CD4-positive, alpha-beta T cell treated with Interleukin-15 for 1 hour (primary cell): ENCODE measurements at places on chromosomes 7 and 10.

GRCh38 chr7:138575897-138576428, 115.9 kb downstream of the TRIM24 start:
- no peak for DNase-seq

- DNase-seq: no peak
Observed at GRCh38 chr10:84540022-84540616, 211.7 kb downstream of the CCSER2 start.

- no peak for DNase-seq
Observed at GRCh38 chr7:44366986-44367385, 41.6 kb upstream of the CAMK2B start.

DNA sequence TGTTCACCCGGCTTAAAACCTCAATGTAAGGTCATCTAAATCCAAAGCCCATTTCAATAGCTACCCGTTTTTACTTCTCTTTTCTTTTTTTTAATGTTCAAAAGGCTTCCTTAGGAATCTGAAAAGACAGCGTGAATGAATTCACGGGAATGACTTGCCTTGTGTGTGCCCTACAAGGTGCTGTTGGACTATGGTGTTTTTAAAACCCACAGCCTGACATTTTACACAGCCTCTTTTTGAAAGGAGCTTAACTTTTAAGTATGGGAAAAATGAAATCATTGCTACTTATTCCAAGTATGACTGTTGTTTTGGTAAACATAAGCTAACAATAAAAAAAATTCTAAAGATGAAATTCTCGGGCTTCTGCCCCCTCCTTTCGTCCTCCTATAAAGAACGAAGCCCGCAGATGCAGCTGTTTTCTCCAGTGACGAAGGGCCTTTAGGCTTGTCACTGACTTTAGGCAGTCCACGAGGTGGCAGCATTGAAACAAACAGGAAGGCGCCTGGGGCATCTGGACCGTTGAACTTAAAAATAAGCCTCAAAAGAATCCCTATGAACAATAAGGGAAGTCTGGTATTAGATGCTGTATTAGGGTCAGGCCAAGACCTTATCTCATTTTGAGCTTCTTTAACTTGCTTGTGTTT, 141.3 kb downstream of the NRP1 start:
- DNase-seq: peak; percentile 63

GRCh38 chr10:16361086-16361485, 75.7 kb upstream of the PTER start:
- DNase-seq: no peak

- DNase-seq: no peak
Observed at GRCh38 chr7:139737221-139738100, 40.3 kb downstream of the HIPK2 start.

DNA sequence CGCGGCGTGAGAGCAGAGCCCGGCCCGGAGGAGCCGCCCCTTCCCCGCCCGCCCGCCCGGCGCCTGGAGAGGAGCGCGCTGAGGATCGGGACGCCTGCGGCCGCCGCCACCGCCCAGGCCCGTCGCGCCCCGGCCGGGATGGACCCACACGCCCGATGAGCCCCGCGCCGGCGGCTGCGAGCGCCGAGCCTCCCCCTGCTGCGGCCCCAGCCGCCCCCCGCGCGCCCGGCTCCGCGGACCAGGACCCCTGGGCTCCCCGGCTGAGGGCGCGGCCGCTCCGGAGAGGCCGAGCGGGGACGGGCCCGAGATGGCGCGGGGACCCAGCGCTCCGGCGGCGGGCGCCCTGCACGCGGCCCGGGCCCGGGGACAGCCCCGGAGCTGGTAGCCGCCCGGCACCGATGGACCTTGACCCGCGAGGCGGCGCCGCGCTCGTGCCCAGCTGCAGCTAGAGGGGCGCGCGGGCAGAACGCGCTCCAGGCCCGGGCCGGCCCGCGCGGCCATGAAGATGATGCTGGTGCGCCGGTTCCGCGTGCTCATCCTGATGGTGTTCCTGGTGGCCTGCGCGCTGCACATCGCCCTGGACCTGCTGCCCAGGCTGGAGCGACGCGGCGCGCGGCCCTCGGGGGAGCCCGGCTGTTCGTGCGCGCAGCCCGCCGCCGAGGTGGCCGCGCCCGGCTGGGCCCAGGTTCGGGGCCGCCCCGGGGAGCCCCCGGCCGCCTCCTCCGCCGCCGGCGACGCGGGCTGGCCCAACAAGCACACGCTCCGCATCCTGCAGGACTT, 520 bp downstream of the FAM20C start:
- no peak for DNase-seq

- DNase-seq: no peak
Observed at GRCh38 chr7:25857376-25858067, 294.5 kb upstream of the NFE2L3 start.

- no peak for DNase-seq
Observed at GRCh38 chr10:11012421-11013295, 5.0 kb upstream of the CELF2 start.

DNA sequence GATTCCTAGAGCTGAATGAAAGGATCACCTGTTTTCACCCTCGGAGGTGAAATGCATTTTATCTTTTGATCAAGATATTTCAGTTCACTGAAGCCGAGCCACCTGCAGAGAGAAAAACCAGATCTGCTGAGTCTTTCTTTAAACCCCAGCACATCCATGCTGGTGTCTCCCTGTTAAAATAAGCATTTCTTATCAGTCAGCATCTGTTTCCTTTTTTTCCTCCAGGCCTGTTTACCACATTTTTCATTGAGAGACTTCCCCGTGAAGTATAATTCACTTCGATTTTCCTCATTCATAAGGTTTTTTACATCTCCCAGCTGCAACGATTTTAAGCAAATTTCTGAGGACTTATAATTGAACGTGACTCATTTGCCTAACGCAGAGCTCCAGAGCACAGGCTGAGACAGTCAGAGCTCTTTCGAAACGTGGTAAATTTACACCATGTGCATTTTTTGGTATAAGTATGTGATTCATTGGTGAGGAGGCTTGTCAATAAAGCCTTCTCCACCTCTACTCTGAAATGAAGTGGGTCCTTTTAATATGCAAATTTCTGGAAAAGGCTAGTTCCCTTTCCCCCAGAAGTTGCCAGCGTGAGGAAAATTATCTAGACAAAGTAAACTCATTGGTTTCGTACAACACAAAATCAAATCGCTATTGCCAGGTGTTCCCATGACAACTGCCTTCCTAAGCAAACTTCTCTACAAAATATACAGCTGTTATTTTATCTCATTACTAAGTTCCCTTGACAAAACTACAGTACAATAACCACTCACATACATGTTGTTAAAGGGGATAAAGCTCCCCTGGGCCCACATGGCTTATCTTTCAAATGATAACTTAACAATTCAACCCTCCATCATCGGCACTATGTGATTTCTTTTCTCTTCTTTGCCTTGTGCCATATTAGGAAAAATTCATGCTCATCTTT, 374.8 kb upstream of the AKR1E2 start:
- DNase-seq: no peak

GRCh38 chr10:29861811-29862505, 197.4 kb downstream of the JCAD start:
- no peak for DNase-seq

DNA sequence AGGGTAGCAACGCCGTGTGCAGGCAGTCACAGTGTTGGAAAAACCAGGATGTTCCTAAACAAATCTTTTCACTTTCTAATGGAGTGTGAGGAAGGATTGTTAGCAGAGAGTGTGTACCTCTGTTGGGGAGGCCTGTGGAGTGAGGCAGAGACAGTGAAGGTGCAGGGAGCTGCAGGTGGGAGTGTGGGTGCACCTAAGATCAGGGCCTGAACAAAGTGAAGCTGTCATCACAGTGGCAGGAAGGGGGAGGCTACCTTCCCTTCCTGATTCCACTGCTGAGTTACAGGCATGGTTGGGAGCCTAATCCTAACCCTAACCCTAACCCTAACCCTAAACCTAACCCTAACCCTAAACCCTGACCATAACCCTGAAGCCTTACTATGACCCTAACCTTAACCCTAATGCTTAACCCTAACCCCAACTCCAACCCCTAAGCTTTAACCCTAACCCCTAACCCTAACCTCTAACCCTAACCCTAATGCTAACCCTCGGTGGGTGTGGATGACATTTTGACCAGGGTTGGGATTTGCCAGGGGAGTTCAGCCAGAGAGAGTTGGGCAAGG, 158.8 kb upstream of the KLF6 start:
- DNase-seq: no peak

DNA sequence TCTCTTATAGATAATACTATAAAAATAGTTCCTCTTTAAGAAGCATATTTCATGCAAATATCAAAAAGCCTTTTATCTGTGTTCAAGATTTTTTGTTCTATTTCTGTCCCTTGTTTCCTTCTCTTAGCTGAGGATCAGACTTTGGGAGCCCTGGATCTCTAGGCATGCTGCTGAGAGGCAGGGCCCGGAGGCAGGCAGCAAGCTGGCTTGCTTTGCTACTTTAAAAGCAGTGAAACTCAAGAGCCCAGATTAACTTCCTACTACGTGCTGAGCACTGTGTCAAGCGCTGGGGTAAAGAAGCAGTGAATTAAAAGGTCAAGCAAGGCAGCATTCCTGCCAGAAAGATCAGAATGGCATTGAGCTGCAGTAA, 31.0 kb upstream of the ARID5B start:
- DNase-seq: no peak

GRCh38 chr7:2585446-2585845, 26.7 kb downstream of the IQCE start:
- no peak for DNase-seq

- no peak for DNase-seq
Observed at GRCh38 chr10:126935263-126935946, 30.2 kb downstream of the DOCK1 start.

DNA sequence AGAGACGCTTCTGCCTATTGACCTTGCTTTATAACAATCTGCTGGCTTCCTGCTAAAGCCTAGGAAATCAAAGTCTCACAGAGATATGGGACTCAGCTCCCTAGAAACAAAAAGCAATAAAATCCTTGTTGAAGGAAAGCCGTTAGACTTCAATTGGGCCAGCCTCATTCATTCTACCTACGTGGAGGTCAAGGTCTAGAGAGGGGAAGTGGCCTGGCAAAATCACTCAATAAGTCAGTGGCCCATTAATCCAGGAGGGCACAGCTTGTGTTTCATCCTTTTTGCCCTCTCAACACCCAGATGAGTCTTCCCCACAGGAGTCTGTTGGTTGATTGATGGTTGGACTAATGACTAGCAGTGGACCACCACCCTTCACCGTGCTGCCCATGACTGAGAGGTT, 40.5 kb upstream of the ACSL5 start:
- DNase-seq: no peak

DNA sequence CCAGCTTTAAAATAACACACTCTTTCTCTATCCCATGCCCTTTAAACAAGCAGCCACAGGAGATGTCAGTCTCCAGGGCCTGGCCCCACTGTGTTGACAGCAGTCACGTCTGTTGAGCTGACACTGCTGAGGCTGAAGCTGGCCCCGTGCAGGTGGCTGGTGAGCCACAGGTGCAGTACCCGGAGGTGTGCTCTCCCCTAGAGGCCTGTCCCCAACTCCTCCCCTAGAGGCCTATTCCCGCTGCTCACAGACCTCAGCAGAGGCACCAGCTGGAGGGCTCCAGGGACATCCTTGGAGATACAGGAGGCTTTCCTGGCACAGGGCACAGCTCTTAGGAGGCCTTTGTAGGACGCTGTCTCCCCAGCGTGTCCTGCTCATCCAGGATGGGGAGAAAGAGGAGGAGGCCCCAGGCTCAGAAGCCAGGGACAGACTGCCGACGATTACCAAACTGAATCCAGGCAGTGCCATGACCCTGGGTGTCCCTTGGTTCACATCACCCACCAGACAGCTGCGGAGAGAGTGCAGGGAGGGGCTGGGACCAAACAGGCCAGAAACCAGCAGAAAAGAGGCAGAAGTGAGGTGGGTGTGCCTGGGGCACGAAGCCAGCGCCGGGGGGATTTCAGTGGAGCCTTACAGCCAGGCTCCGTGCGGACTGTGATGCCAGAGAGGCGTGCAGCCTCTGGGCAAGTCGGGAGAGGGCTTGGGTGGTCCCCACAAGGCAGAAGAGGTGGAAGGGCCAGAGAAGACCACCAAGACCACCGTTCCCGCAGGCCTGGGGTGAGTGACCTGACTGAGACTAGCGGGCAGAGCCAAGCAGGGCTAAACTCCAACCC, 18.5 kb upstream of the TTYH3 start:
- no peak for DNase-seq

DNA sequence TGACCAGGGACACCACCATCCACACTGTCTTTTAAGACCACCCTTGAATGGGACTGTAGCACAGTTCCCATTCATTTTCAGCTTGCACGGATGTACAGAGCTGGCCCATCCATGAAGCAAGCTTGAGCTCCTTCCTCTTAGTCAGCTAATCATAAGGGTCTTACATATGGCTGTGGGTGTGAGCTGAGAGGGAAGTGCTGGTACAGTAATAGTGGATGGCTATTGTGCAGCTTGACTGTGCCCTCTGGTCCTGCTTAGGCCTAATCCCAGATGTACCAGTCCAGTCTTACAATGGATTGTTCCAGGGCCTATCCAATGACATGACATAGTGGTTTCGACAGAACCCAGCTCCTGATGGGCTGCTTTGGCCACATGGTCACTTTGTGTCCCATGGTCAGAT, 96.9 kb upstream of the ZNF438 start:
- DNase-seq: no peak

DNA sequence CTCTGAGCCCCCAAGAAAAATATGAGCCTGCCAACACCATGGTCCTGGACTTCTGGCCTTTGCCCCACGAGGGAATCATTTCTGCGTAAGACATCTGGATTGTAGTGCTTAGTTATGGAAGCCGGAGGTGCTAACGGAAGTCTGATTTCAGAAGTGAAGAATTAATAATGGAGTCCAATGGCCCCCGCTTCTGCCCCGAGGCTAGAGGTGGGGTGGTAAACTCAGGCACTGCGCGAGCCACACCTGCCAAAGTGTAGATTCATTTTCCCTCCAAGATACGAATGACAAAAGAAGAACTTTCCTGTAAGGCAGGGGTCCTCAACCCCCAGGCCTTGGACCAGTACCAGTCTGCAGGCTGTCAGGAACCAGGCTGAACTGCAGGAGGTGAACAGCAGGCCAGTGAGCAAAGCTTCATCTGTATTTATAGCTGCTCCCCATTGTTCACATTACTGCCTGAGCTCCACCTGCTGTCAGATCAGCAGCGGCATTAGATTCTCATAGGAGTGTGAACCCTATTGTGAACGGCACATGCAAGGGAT, 22.3 kb downstream of the CNPY1 start:
- DNase-seq: no peak

DNA sequence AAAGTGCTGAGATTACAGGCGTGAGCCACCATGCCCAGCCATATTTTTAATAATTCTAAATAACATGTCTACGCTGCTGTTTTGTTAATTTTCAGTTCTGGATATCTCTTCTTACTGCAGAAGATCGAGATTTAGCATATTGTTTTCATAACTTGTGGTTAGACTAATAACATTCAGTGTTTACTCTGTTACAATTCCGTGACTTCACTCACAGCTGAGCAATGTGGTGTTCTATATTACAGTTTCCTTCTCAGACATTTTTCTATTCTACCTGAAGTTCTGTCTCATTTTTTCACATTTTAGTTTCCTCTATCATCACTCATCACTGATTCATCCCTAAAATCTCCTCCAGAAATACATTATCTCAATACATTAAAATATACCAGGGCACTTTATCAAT, 10.9 kb downstream of the RNF32 start:
- DNase-seq: no peak

GRCh38 chr10:60589376-60589775, 188.9 kb upstream of the CDK1 start:
- no peak for DNase-seq
